ENCODE measurements at places on chromosomes 2 and 18.

GRCh38 chr2:232672588-232672987, 24.5 kb upstream of the GIGYF2 start:
- DNase-seq, result no peak

- peak; percentile 55 for DNase-seq
Observed at GRCh38 chr2:121386707-121387106, 101.7 kb upstream of the TFCP2L1 start.

- DNase-seq, result no peak
Observed at GRCh38 chr18:2797951-2798350, 48.9 kb upstream of the EMILIN2 start.

DNA sequence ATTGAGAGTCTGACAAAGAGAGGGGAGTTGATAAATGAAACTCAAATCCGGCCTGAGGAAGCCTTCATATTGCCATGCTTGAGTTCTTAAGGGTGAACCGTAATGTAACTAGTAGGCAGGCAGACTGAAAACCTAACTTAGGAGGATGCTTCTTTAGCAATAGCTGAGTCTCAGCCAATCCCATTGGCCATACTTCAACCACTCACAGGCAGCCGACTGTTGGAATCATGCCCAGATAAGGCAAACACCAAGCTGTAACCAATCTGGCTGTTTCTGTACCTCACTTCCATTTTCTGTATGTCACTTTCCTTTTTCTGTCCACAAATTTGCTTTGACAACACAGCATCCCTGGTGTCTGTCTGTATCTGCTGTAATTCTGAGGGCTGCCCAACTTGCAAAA, 39.5 kb downstream of the TPRKB start:
- DNase-seq, result peak; percentile 14

- no peak for DNase-seq
Observed at GRCh38 chr2:79817288-79817687, 304.4 kb downstream of the CTNNA2 start.

GRCh38 chr2:110657724-110658305, 20.0 kb downstream of the BUB1 start:
- no peak for DNase-seq

All from GM23248 (cell line).